ENCODE measurements at places on chromosomes 1 and 21.
A peak's percentile ranks its signal among the peaks of the same experiment; 100 is the strongest.

GRCh38 chr1:229953736-229954326 lies 113.2 kb upstream of the GALNT2 start:
- no peak for DNase-seq

DNA sequence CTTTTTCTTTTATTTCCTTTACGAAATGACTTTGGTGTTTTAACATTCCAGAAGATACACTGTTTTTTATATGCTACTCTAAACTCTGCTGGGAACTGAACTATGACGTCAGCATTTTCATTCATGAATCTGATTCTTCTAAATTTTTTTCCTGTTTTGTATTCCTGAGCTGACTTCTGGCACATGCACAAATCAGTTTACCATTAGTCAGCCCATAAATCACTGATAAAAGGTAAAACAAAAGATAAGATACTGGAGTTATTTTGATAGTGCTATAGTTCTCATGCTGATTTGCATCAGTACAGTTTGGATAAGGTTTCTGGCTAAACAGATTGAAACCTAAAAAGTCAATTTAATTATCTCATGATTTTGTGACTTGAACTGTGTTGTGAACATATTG lies 10.4 kb downstream of the CAMTA1 start:
- no peak for DNase-seq

DNA sequence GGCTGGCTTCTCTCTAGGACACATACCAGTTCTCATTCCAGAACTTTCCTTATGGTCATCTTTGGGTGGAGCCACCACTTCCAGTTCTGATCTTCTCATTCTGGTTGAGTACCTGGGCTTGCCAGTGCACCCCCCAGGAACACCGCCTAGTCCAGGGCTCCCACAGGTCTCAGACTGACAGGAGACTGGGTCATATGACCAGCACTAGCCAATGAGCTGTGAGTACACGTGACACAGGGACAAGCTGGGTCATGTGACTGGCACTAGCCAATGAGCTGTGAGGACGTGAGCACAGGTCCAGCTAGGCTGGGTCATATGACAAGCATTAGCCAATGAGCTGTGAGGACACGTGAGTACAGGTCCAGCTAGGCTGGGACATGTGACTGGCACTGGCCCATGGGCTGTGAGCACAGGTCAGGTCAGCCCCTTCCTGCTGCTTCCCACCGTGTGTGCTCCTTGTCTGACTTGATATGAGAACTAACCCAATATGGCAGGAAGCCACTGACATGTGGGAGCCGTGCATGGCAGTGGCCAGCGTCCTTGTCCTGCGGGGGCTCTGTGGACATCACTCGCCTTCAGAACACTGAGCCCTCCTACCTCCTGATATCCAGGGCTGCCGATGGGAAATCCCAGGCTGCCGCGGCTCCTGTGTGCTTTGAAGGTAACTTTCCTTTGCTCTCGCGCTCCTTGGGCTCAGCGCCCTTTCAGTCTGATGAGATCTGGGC lies 22.7 kb downstream of the KRTAP10-1 start:
- no peak for DNase-seq

DNA sequence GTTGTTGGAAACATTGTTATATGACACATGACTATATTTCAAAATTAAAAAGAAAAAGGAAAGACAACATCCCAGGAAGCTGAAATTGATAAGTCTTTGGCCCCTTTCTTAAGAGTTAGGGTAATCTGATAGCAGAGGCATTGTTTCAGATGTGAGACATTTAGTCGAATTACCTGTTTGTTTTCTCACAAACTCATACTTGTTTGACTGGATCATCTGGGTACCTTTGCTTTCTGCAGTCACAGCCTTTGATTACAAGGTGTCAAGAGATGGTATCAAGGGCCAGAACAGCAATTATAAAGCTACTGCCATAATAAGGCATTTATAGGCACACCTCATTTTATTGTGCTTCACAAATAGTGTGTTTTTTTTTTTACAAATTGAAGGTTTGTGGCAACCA lies 136.3 kb downstream of the DUSP10 start:
- no peak for DNase-seq

DNA sequence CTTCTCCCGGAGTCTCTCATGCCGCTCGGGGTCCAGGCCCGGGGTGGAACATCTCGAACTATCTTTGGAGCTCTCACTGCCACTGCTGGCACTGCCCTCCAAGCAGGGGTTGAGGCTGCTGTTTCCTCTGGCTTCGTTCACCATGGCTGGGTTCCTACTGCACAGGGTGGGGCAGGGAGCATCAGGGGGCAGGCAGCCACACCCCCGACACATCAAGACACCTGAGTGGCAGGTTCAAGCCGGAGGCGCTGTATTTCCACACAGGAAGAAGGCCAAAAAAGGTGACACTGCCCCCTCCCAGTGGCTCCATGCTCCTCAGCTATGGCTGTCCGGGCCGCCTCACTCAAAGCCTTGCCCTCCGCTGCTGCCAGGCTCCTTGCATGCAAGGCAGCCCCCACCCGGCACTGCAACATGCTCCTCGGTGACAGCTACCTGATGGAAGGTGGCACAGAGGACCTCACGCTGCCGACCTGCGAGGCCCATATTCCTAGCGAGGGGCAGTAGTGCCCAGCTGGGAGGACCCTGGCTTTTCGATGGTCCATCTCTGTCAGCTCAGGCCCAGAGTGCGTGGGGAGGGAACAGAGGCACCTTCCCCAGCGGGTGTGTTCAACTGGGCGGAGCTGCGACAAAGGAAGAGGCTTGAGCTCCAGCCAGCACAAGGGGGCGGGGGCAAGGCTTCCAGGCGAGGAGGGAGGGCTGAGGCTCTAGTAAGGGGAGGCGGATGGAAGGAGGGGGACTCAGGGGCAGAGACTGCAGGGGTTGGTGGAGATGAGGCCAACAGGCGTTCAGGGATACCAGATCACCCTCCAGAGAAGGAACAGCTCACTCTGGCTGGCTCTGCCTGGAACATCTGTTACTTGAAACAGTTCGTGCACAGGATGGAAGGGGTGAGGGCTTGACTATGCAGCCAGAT lies 2.5 kb downstream of the MTHFR start:
- DNase-seq, result peak; percentile 91

DNA sequence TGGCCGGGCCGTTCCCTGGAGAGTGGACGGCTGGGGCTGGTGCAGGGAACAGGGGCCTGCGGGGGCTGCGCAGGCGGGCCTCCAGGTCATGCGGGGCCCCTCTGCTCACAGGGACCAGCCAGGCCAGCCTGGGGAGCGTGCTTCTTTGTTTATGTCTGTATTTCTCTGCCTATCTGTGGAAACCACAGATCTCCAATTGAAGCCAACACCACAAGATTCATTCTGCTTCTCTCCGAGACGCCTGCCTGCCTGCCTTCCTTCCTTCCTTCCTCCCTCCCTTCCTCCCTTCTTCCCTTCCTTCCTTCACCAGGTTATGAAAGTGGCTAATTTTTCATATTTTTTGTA lies 39.9 kb upstream of the HMGN1 start:
- DNase-seq, result no peak

Data from DMS79 treated with DMSO at 0.1 percent for 48 hours (cell line).